IMR-90 (cell line): ENCODE measurements at places on chromosomes 13 and 19. TPM values are rescaled to one million over a fixed set of nuclear protein-coding genes. Genes with fewer than 3 reads are reported as not detected.

SLAIN1 gene
- total RNA-seq: under 0.01 and 0.36 TPM in 2 replicates

DNA sequence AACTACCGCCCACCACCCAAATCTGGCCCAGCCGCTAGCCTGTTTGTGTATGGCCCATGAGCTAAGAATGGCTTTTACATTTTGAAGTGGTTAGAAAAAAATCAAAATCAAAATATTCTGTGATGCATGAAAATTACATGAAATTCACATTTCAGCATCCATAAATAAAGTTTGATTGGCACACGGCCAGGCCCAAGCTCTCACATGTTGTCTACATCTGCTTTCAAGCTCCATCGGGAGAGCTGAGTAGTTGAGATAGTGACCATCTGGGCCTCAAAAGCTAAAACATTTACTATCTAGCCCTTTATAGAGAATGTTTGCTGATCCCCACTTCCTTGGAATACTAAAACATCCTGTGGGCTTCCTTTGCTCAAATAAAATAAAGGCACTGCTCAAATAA, 14.5 kb downstream of the RFX2 start:
- peaks cover 12% of the 10 kb centered on the region for H3K4me1 ChIP-seq
- DNase-seq: no peak
- H3K27ac ChIP-seq: no peak overlapping the region
- no peaks in the 10 kb centered on the region for H3K36me3 ChIP-seq

GRCh38 chr13:75901501-75901900, 265.4 kb downstream of the LMO7 start:
- no peaks in the 10 kb centered on the region for H3K36me3 ChIP-seq
- no peak overlapping the region for H3K4me3 ChIP-seq

DNA sequence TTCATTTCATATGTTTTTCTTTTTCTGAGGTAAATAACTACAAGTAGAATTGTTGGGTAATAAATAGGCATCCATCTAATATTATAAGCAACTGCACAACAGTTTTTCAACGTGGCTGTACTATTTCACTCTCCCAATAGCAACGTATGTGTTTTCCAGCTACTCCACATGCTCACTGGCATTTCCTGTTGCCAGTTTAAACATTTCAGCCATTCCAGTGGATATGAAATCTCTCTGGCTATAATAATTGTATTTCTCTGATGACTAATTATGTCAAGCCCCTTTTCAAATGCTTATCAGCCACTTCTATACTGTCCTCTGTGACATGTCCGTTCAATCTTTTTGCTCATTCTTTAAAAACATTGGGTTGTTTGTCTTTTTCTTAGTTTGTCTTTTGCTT, 26.8 kb upstream of the ALOX5AP start:
- no peaks in the 10 kb centered on the region for H3K27me3 ChIP-seq
- DNase-seq: peak; percentile 69
- no peaks in the 10 kb centered on the region for H3K36me3 ChIP-seq
- no peak overlapping the region for H3K27ac ChIP-seq
- no peak overlapping the region for H3K4me3 ChIP-seq

DNA sequence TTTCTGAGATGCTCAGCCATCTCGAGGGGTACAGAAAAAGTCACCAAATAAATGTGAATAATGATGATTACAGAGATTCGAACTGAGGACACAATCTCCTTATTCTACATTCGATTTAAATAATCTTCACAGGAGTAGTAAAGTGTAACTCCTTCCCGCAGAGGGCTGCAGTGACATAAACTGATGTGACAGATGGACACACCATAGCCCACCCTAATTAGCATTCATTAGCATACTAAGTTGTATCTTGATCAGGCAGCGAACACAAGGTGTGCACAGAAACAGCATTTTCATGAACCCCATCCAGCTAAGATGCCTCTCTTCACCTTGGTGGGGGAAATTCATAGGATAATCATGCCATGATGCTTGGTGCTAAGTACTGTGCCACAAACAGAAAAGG, 83.0 kb downstream of the TNFSF11 start:
- no peaks in the 10 kb centered on the region for H3K4me1 ChIP-seq
- peaks cover 48% of the 10 kb centered on the region for H3K27me3 ChIP-seq
- no peak overlapping the region for H3K27ac ChIP-seq
- H3K36me3 ChIP-seq: no peaks in the 10 kb centered on the region
- no peak for DNase-seq

GRCh38 chr19:46932346-46932745, 71.5 kb downstream of the ARHGAP35 start:
- peak; percentile 62 for DNase-seq
- H3K36me3 ChIP-seq: peaks cover under 1% of the 10 kb centered on the region; the same call in 1 of the 2 replicates
- no peaks in the 10 kb centered on the region for H3K27me3 ChIP-seq
- H3K27ac ChIP-seq: no peak overlapping the region

DNA sequence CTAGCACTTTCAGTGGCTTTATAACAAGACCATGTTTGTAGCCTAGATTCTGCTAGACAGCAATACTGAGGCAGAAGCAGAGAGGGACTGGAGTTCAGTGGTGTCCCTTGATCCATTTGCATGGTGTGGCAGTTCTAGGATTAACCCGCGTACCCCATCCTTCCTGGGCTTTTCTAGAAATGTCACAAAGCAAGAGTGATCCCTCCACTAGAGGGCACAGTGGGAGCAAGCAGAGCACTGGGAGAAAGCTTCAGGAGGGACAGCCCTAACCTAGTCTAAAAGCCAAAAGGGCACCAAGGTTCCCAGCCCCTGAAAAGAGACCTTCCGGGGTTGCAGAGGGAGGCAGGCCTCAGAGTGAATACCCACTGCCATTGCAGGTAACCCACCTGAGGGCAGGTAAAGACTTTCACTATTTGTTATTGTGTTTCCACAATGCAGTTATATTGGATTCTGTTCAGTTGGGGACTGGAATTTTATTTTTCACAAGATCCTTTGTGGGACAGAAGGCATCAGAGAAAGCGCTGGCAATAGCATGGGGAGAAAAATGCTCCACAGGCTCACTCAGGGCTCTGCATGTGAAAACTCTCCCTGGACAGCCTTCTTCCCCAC, 170.6 kb downstream of the FLT1 start:
- no peak overlapping the region for H3K4me3 ChIP-seq
- no peaks in the 10 kb centered on the region for H3K36me3 ChIP-seq
- peaks cover 9% of the 10 kb centered on the region for H3K4me1 ChIP-seq
- H3K27me3 ChIP-seq: no peaks in the 10 kb centered on the region
- H3K27ac ChIP-seq: no peak overlapping the region
- peak; percentile 73 for DNase-seq

CEACAM5 gene
- not detected in 2 replicates for total RNA-seq

DNA sequence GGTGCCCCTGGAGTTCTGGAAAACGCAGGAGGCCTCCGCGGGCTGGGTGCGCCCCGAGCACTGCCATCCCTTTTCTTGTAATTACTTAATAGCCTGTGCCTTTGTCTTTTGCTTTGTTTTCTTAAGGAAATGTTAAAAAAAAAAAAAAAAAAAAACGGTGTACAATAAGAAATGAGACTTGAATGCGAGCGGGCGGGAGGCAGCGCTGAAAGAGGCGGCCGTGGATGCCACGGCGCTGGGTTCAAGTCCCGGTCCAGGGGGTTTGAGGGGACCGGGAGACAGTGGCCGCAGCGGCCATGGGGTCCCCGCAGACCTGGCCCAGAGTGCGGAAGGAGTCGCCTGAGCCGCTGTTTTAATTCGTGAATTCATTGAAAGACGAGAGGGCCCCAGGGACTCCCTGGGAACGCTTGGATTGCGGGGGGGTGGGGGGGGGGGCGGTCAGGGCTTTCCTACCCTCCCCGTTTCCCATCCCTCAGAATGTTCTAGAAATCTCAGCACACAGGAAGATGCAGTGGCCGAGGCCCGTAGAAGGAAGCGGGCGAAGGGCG, 349.2 kb upstream of the ARGLU1 start:
- no peak for DNase-seq
- H3K36me3 ChIP-seq: no peaks in the 10 kb centered on the region
- no peaks in the 10 kb centered on the region; the same call in none of the 2 replicates for H3K27me3 ChIP-seq
- no peak overlapping the region for H3K27ac ChIP-seq
- peak overlapping the region; percentile 70 for H3K4me3 ChIP-seq

RNF17 gene
- 0.18 and 0.28 TPM in 2 replicates for total RNA-seq

PSG2 gene
- 0.18 and 0.28 TPM in 2 replicates for total RNA-seq

- peaks cover 24% of the 10 kb centered on the region for H3K4me1 ChIP-seq
- no peaks in the 10 kb centered on the region for H3K27me3 ChIP-seq
- DNase-seq: peak; percentile 90
- H3K36me3 ChIP-seq: no peaks in the 10 kb centered on the region
- H3K27ac ChIP-seq: peak overlapping the region; percentile 96
- peak overlapping the region; percentile 96 for H3K4me3 ChIP-seq
Observed at GRCh38 chr19:47231215-47232054, 436 bp upstream of the BBC3 start.

DNA sequence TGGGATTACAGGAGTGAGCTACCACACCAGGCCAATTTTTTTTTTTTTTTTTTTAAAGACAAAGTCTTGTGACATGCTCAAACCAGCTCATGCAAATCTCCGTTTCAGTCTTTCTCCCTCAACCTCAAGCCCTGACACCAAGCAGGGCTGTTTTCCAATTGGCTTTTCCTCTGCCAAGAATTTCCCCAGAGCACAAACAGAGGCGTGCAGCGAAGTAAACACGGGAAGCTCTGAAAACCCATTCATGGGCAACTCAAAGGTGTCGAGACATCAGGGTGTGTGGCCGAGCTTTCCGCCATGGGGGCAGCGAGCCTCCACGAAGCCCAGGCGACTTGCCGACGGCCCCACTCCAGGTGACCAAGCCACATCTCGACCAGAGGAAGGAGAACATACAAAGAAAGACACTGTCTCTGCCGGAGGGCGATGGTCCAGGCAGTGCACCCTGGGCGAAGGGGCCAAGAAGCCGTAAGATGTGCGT, 70.0 kb downstream of the INSR start:
- no peaks in the 10 kb centered on the region; the same call in 1 of the 2 replicates for H3K4me1 ChIP-seq
- no peaks in the 10 kb centered on the region for H3K27me3 ChIP-seq
- H3K27ac ChIP-seq: no peak overlapping the region
- DNase-seq: peak; percentile 30

- H3K36me3 ChIP-seq: no peaks in the 10 kb centered on the region
- H3K27me3 ChIP-seq: no peaks in the 10 kb centered on the region
- H3K4me1 ChIP-seq: no peaks in the 10 kb centered on the region
Observed at GRCh38 chr13:34810996-34811395, 131.1 kb upstream of the NBEA start.

DNA sequence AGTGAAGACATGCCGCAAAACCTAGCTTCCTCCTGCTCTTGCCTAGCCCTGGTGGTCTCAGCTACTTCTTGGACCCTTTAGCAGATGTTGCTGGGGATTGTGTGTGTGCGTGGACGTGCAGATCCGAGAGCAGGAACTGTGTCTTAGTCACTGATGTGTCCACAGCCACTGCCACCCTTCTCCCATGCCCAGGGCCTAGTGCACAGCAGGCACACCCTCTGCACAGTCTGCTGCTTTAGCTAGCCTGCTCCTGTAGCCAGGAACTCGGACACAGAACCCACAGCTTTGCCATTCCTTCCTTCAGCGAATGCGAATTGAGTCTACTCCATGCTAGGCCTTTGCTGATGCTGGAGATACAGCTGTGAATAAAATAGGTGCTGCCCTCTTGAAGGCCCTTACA, 2.3 kb downstream of the CLPTM1 start:
- no peaks in the 10 kb centered on the region for H3K27me3 ChIP-seq
- no peak overlapping the region for H3K4me3 ChIP-seq
- no peak overlapping the region for H3K27ac ChIP-seq
- peaks cover 7% of the 10 kb centered on the region for H3K4me1 ChIP-seq
- DNase-seq: no peak

REEP6 gene
- total RNA-seq: 1.3 and 1.7 TPM in 2 replicates

DNA sequence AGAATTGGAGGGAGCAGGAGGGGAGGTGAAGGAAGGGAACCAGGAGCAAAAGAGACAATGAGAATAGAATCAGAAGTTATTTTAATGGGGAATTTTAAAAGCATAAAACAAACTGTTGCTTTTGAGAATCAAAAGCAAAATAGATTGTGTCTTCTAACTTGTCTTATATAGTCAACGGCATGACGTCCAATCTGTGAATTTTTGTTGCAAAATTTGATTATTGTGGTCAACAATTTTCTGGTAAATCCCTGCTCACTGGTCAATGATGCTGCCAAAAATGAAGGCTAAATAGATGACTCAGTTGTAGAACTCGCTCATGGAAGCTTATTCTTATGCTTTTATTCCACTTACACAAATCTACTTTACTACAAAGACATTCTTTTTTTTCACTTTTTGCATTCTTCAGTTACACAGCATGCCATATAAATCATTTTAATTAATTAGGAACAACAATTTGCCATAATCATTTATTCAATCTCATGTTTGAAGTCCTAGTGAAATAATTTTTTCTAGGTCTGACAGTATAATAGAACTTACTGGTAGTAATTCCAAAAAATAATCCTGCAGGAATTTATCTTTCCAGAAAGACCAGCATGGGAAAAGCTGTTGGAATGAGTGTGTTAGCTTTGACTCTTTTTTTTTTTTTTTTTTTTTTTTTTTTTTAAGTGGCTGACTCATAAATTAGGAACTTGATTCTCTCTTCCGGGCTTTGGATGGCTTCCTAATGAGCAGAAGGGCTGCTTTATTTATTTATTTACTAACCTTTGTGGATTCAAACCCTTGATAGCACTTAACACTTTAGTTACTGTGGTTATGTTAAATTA, 256.9 kb downstream of the SPRY2 start:
- no peaks in the 10 kb centered on the region for H3K36me3 ChIP-seq
- no peak overlapping the region; the same call in 1 of the 2 replicates for H3K4me3 ChIP-seq
- H3K27ac ChIP-seq: peak overlapping the region; percentile 74

APLP1 gene
- total RNA-seq: 4.7 and 6.7 TPM in 2 replicates

OXGR1 gene
- total RNA-seq: not detected in 2 replicates

DNA sequence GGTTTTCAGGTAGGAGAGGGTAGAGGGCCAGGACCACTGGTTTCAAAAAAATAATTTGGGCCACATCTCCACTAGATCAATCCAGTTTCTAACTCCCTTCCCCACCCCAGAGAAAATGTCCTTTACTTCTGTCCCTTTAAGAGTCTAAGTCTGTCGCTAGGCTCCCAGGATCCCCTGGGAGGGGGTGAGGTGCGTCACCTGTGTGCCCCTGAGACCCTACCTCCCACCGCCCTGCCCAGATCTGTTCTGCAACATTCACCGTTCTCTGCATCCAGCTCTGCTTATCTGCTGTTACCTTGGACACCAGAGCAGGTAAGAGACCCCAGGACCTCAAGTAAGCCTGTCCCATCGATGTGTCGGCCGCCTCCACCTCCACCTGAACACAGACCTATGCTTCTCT, at the start of gene GFY:
GFY (plus strand) TSS at position 211 of the 400 bp plus-strand sequence. CDS start 1,043 bp downstream, outside the sequence.
- H3K4me3 ChIP-seq: no peak within 1 kb of the TSS
- no peaks in the 10 kb centered on the region for H3K36me3 ChIP-seq
- no peak for DNase-seq

DNA sequence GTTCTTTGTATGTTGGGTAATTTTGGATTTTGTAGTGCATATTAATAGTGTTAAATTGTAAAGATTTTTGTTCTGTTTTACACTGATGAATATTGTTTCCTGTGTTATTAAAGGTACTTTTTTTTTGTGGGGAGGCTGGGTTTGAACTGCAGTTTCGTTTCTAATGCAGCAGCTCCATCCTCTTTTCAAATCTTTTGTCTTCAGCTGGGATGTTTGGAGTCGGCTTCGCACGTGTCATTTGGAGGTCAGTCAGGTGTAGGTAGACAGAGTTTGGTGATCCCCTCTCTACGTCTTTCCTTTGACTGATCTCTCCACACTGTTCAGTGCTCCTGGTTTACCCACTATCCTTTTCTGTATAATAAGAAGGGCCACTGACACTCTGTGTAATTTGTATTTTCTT, 30.3 kb downstream of the TDRD3 start:
- H3K4me3 ChIP-seq: no peak overlapping the region
- no peak overlapping the region for H3K27ac ChIP-seq
- H3K4me1 ChIP-seq: no peaks in the 10 kb centered on the region
- no peak for DNase-seq
- no peaks in the 10 kb centered on the region for H3K27me3 ChIP-seq

NXNL1 gene
- total RNA-seq: not detected in 2 replicates

WTIP gene
- total RNA-seq: 35.0 and 48.9 TPM in 2 replicates

GRCh38 chr13:113061271-113061625, 44.3 kb upstream of the F7 start:
- H3K36me3 ChIP-seq: no peaks in the 10 kb centered on the region
- H3K27ac ChIP-seq: no peak overlapping the region
- no peak for DNase-seq
- H3K4me1 ChIP-seq: no peaks in the 10 kb centered on the region
